GM03348 (cell line): ENCODE measurements at places on chromosomes 11 and 22.

DNA sequence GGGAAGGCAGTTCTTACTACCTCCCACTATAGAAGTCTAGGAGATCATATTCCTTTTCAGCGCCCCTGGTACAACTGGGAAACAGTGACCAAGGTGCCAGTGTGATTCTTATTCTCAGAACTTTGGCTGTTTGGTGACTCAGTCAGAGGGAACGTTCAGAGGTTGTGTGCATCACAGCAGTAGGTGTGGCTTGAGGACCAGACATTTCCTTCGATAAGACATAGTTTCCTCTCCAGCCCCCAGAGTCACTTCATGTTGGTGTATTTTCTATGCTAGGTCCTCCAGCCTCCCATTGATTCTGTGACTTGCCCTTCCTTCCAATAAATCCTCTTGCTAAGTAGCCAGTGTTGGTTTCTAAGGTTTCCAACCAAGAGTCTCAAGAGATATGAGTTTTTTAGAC, 171.9 kb upstream of the MPPED2 start:
- no peak for DNase-seq

DNA sequence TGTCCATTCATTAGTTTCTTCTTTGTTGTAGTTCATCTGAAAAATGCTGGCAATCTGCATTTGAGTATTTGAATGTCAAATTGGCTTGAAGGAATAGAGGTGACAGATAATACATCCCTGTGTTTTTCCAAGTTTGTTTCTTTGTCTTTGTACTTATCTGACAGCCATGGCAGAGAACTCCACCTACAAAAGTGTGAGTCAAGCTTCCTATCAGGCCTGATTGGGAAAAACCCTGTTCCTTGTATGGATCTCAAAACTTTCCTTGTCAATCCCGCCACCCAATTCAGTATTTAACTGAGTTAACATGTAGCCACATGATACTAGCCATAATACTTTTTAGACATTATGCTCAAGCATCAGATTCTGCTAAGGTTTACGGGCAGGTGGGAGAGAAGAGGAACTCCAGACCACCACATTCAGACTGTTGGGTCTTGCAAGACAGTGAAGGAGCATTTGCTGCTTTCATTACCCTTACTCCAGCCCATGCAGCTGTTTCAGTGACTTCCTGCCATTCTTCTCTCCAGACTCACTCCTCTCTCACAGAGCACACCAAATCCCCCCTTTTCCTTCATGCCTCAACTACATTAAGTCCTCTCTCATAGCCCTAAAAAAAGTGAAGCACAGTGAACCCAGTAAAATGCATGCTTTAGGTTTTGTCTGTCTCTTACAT, 65.9 kb downstream of the BLID start:
- no peak for DNase-seq

- peak; percentile 4 for DNase-seq
Measured at GRCh38 chr11:32659672-32660071, 76.0 kb downstream of the EIF3M start.

DNA sequence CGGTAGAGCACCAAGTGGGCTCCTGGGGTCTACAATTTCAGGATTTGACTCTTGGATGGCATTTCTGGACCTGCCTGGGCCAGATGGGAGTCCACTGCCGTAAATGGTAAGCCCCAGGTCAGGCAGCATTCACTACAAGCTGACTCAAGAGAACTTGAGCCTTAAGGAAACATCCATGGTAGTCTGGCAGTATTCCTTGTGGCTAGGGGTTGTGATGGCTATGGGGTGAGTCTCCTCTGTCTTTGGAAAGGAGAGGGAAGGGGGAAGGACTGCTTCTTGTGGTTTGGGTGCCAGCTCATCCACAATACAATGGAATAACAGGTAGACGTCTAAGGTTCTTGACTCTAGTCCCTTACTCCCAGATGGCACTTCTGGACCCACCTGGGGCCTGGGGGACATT, 32.3 kb upstream of the POU2AF2 start:
- DNase-seq: no peak

DNA sequence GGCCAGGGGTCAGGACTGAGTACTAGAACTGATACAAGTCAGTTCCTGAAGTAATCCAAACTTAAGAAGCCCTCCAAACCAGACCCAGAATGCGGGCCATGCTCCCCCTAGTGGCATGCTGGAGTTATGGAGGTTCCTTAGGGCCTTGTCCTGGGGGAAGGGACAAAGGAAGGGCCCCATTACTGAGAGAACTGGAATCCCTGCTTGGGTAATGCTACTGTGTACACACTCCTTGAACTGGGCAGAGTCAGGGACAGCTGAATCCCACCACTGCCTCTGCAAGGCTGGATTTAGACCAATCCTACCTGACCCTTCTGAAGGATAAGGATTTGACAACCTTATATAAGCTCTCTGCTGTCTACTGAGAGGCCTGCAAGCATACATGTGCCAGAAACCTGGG, 97.3 kb upstream of the AKIP1 start:
- peak; percentile 88 for DNase-seq

GRCh38 chr22:45585437-45585755, 82.7 kb downstream of the FBLN1 start:
- peak; percentile 60 for DNase-seq

GRCh38 chr11:15106201-15106965, 8.3 kb upstream of the INSC start:
- DNase-seq: peak; percentile 44

- no peak for DNase-seq
Measured at GRCh38 chr11:11288972-11289616, 64.0 kb downstream of the CSNK2A3 start.

GRCh38 chr11:10295064-10295901, 1.3 kb upstream of the SBF2 start:
- no peak for DNase-seq

- peak; percentile 5 for DNase-seq
Measured at GRCh38 chr11:24171869-24172268, 325.0 kb upstream of the LUZP2 start.

GRCh38 chr11:12358302-12359188, 18.8 kb upstream of the PARVA start:
- DNase-seq: no peak

- DNase-seq: no peak
Measured at GRCh38 chr11:65058012-65058411, 341 bp downstream of the NAALADL1 start.

- DNase-seq: no peak
Measured at GRCh38 chr22:26945565-26945964, 288.2 kb downstream of the MIAT start.

- no peak for DNase-seq
Measured at GRCh38 chr11:125167292-125167953, 2.9 kb downstream of the PKNOX2 start.

- DNase-seq: no peak
Measured at GRCh38 chr11:131385763-131386390, 15.5 kb downstream of the NTM start.

DNA sequence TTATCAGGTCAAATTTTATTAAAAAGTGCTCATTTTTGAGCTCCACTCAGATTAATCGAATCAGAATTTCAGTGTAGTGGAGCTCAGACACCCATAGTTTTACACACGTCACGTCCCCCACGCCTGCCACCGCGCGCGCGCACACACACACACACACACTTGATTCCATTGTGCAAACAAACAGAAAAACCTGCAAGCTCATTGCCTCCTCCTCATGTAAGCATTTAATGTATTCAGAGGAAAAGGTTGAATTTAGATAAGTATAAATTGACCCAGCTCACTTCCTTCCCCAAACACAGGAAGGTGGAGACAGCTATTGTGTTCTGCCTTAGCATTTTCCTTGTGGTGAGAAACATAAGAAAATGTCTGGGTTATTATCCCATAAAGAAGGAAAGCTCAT, 336.7 kb downstream of the LUZP2 start:
- no peak for DNase-seq

- peak; percentile 54 for DNase-seq
Measured at GRCh38 chr11:43943931-43944751, 1.7 kb downstream of the C11orf96 start.

- peak; percentile 36 for DNase-seq
Measured at GRCh38 chr11:70324376-70325115, 54.1 kb downstream of the PPFIA1 start.

GRCh38 chr11:130780437-130780836, 135.8 kb downstream of the SNX19 start:
- no peak for DNase-seq

GRCh38 chr11:128520888-128521681, 66.3 kb downstream of the ETS1 start:
- peak; percentile 18 for DNase-seq

DNA sequence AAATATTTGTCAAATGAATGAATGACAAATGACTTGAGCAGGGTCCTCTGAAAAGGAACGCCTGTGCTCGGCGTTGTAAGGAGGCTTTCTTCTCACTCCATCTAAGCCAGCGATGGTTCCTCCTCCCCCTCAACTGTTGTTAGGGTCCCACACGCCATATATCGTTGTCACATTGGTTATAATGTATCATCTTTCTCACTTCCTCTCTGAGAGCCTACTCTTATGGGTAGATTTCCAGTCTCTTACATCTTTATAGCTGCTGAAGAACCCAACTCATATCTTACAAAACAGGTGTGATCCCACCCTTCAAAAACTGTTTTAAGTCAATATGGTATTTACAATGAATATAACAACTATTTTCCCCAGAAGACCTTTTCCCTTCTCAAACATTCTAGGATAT, 81.5 kb downstream of the NAV2 start:
- no peak for DNase-seq

- peak; percentile 64 for DNase-seq
Measured at GRCh38 chr11:24496736-24497725, at the start of gene LUZP2. LUZP2 (plus strand) TSS chr11:24497053.

- DNase-seq: peak; percentile 62
Measured at GRCh38 chr11:587978-588380, 11.7 kb downstream of the PHRF1 start.

GRCh38 chr11:93099806-93100205, 98.0 kb downstream of the SLC36A4 start:
- peak; percentile 54 for DNase-seq

GRCh38 chr11:65103476-65103875, 7.5 kb downstream of the VPS51 start:
- DNase-seq: no peak

GRCh38 chr11:124861670-124862069, 3.6 kb upstream of the ROBO3 start:
- DNase-seq: no peak

DNA sequence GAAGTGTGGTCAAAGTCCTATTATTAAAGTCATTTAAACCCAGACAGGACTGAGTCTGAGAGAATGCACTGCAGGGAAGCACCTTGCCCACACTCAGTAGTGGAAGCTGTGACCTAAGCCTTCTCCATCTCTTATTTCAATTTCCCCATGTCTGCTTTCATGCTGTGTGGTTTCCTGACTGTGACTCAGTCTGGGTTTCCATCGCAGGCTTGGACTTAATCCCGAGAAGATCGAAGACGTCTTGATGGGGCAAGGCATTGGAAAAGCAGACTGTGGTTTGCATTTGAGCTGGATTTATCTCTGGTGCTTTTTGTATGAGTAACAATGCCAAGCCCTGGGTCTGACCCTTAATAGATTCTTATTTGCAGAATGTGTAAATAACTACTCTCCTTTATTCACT, 238.9 kb downstream of the NTM start:
- DNase-seq: peak; percentile 90

GRCh38 chr11:56172256-56172830, 4.1 kb upstream of the OR5J2 start:
- DNase-seq: no peak
